ENCODE measurements at places on chromosomes 12 and 14.

GRCh38 chr14:61484826-61485584, 163.6 kb downstream of the PRKCH start:
- DNase-seq = no peak

DNA sequence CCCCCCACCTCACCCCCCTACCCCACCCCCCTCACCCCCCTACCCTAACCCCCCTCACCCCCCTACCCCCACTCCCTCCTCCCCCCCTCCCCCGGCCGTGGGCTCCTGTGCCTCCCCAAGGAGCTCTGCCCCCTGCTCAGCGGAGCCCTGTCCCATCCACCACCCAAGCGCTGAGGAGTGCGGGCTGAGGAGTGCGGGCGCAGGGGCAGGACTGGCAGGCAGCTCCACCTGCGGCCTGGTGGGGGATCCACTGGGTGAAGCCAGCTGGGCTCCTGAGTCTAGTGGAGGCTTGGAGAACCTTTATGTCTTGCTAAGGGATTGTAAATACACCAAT, 2.3 kb upstream of the JPH4 start:
- no peak for DNase-seq

DNA sequence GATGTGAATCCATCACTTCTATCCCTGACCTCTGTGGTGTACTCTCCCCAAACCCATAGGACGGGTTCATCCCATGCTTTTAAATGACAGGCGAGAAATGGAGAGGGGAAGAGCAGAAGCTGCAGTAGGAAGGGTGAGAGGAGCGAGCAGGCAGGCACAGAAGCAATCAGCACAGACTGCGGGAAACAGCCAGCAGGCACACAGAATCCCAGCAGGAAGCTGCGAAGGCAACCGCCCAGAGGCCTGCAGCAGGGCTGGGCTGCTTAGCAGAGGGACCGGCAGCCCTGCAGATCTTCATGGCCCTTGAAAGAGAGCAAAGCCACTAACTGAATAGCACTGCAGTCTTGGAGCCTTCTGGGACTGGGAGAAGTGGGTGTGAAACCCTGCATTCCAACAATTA, 287.0 kb upstream of the FKBP4 start:
- no peak for DNase-seq

- no peak for DNase-seq
These were observed 7.4 kb upstream of the GABARAPL1 start for GRCh38 chr12:10205220-10205807.

DNA sequence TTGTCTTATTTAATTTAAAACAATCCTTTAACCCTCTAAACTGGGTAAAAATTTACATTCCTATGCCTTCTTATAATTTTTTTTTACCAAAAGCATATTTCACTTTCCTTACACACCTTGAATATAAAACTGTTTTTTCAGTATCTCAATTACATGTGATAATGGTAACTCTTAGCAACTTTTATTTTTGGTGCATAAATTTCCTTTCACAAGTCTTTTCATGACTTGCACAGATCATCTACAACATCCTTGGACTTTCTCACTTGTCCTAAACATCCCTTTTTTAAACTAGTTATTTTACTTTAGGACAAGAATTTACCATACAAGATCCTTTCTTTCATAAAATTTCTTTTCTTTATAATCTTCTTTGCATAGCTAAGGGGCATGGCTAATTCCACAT, 142.0 kb downstream of the LLPH start:
- DNase-seq = no peak

DNA sequence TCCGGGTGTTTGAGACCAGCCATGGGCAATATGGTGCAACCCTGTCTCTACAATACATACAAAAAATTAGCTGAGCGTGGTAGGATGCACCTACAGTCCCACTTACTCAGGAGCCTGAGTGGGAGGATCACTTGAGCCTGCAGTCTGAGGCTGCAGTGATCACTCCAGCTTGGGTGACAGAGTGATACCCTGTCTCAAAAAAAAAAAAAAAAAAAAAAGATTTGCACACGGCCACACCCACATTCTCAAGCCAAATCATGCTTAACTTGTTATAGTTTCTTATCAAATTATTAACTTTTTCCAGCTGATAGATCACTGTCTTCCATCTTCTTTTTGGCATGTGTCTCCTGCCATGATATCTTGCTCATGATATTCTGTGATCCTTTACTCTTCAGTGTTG, 6.8 kb downstream of the DRAM1 start:
- DNase-seq = no peak

DNA sequence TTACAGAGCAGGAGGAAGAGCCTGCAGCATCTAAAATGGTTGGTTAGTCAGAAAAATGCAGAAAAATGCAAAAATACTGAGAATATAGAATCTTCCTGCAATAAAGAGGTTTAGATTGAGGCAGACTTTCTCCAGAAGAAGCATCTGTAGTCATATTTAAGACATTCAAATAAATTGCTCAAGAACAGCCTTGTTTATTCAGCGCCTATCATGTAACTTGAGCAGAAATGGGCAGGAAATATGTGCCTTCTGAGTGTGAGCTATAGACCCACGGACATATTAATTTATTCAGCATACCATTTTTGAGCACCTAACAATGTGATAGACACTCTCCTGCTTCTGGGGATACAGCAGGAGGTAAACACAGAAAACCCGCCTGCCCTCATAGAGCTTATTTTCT, 102.0 kb upstream of the HIF1A start:
- DNase-seq = no peak

DNA sequence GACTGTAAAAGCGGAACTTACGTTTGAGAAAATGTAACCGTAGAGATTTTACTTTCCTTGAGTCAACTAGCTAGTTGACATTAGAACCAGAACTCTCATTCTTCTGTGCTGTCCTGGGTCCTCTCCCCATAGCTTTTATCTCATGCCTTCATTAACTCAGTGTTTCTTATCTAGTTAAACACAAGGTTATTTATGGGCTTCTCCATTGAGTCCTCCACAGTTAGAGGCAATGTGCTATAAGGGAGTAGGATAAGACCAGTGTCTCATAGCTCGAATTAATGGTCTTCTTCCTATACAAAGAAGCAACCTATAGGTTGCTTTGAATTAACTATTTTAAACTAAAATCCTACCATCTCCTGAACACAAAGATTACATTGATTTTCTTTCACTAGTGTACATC, 129.8 kb downstream of the ACSS3 start:
- DNase-seq = no peak

DNA sequence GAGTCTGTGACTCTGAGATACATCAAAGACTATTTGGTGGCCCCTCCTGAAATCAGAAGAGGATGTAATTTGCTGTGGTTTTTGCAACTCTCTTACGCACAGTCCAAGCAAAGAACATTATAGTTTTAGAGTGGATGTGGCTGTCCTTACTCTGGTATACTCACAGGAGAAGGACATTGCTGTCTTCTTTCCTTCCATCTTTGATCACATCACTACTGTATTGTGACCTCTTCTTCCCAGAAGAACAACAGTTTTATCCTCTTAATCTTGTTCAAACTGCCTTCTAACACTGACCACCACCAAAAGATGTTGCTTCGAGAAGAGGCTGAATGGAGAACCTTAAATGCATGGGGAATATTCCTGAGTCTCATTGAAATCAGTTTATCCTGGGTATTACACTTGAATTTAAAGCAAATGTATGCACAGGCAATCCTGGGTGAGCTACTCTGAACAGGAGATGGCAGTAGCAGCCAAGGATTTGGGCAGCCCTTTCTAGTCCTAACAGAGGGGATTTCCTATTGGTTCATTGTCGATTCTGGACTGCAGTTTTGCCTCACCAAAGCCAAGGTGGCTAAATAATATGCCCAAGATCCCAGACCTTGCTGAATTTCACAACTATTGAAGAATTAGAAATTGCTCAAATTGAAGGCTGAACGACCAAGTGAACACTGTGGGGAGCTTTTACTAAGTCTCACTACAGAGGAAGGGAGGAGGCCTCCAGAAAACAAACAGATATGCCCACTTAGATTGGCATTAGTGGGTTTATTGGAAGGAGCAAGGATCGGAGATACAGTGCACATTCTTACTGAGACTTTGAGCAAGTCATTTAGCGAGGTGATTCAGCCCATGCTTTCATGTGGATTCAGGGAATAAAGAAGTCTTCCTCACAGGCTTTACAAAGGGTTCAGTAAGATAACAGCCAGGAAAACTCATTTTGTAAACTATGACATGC, 282.8 kb downstream of the PAWR start:
- peak; percentile 49 for DNase-seq

GRCh38 chr12:43758247-43758727, 303 bp downstream of the PUS7L start:
- DNase-seq = no peak

GRCh38 chr14:77007975-77008421, 20.5 kb downstream of the IRF2BPL start:
- no peak for DNase-seq

GRCh38 chr12:111102102-111102739, 181.8 kb upstream of the MYL2 start:
- DNase-seq = no peak

DNA sequence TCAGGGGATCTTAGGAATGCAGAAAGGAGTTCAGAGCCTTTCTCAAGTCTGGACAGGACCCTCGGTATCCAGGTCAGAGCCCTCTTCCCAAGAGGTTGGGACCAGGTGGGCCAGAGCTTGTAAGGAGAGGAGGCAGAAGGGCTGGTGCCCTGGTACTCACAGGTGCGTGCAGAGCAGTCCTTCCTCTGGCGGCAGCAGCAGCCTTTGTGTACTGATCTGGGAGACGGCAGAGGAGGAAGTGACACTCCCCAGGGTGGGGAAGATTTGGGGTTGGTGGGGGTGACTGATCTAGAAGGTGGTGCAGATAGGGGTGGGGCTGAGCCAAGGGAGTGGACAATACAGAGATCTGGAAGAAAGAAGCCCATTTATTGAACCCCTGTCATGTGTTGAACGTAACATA, at the start of gene ITGB7:
TSS of gene ITGB7 (minus strand) at position 210 of the 400 bp plus-strand sequence. CDS start 6,808 bp downstream, outside the sequence.
- DNase-seq = no peak

GRCh38 chr12:12671850-12672660, 23.9 kb downstream of the GPR19 start:
- no peak for DNase-seq

GRCh38 chr12:18382236-18382885, 121.0 kb downstream of the PIK3C2G start:
- no peak for DNase-seq

- DNase-seq = no peak
These were observed 64.9 kb upstream of the STRN3 start for GRCh38 chr14:31090883-31091764.

DNA sequence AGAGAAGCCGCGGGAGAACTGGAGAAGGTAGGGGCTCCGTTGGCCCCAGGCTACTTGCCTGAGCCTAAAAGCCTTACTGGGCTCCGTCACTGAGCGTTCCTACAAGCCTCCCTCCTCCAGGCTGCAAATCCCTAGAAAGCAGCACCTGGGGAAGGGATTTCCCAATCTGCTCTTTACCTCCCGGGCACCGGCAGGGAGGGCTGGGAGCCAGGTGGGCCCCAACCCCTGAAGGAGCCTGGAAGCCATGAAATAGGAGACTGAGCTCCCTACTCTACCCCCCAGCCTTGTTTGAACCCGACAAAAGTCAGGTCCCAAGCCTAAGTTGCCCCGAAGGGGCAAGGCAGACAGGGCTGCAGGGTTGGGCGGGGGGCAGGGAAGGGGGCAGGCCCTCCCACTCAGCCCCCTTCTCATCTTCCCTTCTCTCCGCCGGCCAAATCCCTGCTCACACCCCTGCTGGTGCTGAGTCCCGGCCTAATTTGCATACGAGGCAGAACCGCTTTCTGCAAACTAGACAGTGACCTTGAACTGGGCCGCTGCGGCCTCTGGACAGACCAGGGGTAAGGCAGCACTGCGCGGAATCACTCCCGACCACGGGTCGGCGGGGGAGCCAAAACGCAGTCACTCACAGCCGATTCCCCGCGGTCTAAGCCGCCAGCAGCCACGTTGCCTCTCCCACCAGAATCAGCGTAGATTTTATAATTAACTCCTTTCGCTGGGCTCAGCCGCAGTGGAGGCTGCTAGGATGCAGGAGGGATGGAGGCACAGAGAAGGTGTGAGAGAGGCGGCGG, 3.7 kb upstream of the HOXC12 start:
- no peak for DNase-seq

DNA sequence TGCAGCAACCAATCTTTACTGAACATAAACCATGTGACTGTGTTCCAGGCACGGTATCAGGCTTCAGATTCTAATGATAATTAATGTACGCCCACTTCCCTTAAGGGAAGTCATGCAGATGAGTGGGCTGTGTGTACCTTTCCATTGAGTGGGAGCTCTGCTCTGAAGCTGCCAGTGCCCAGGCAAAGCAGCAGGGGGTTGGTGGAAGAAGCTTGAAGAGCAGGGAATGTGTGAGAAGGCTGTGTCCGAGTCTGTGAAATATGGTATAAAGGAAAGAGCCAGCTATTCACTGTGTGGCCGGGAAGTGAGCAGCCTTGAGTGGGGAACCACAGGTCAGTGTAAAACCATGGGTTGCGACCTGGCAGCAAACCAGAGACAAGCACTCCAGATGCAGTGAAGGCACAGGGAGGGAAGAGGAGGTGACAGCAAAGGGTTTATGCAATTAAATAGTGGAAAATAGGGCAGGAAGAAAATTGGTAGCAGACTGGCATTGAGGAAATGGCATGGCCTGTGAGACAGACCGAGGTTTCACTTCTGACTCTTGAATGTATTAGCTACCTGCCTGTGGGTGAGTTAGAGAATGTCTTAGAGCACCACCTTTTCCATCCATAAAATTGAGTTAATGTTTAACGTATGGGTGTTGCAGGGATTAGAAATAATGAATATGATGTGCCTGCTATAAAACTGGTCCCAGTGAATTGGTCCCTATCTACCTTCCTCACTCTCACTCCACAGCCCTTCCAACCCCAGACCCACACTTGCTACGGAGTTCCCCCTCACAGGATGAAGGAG, 116.4 kb downstream of the NTF3 start:
- DNase-seq = no peak

- no peak for DNase-seq
These were observed 180.7 kb downstream of the PHLDA1 start for GRCh38 chr12:75850721-75851462.

GRCh38 chr12:203462-204260, 10.3 kb downstream of the SLC6A12 start:
- peak; percentile 44 for DNase-seq

DNA sequence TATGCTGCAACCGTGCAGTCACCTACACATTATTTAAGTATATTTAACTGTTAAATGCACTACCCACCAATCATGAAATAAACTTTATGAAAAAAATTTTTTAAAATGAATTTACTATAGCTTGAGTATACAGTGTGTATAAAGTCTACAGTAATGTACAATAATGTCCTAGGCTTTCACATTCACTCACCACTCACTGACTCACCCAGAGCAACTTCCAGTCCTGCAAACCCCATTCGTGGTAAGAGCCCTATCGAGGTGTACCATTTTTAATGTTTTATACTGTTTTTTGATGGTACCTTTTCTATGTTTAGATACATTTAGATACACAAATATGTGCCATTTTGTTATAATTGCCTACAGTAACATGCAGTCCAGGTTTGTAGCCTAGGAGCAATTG, 48.1 kb downstream of the KLRG1 start:
- no peak for DNase-seq

GRCh38 chr12:25119020-25119419, 75.9 kb downstream of the DNAI7 start:
- no peak for DNase-seq

DNA sequence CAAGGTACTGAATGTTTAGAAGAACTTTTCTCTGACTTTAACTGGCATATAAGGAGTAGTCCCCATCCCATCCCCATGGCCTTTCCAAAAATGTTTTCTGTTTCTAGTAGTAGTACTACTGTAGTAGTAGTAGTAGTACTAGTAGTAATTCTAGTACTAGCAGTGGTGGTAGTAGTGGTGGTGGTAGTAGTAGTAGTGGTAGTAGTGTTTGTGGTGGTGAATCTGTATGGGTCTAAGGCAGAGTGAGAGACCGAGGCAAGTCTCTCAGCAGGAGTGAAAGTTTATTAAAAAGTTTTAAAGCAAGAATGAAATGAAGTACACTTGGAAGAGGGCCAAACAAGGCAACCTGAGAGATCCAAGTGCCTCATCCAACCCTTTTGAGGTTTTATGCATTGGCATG, 58.6 kb downstream of the FOXN4 start:
- DNase-seq = no peak

Measured in left cardiac atrium (tissue), 4 donors.